ENCODE measurements at places on chromosomes 1 and 21.

- no peak for DNase-seq
Measured at GRCh38 chr1:156959925-156960324, 39.5 kb downstream of the LRRC71 start.

- no peak for DNase-seq
Measured at GRCh38 chr1:177830531-177831135, 139.2 kb downstream of the SEC16B start.

- no peak for DNase-seq
Measured at GRCh38 chr1:230219174-230220067, 152.4 kb downstream of the GALNT2 start.

- DNase-seq: no peak
Measured at GRCh38 chr1:173581383-173582079, 21.3 kb downstream of the SLC9C2 start.

- DNase-seq: no peak
Measured at GRCh38 chr1:220198186-220199005, 73.9 kb downstream of the RAB3GAP2 start.

- no peak for DNase-seq
Measured at GRCh38 chr1:109636201-109636952, 16.7 kb downstream of the AMPD2 start.

DNA sequence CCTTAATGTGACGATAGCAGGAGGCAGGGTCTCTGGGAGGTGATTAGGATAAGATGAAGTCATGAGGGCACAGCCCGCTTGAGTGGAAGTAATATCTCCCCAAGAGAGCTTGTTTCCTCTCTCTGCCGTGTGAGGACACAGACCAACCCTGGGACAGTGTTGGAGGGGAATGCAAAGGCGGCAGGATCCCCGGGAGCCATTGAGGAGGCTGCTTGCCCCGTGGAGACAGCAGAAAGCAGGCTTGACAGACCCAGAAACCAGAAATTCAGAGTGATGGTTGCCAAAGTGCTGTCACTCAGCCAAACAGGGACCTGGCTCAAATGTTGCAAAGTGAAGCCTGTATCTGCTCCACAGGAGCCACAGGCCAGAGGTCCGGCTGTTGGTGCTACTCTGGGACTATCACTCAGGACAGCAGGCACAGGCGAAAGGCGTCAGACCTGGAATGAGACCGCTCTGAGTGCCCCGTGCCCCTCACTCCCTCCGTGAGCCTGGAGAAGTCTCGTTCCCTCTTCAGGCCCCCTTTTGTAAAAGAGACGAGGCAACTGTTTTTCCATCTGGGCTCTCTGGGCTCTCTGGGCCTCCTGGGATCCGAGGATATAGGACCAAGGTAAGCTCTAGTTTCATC, 96.6 kb upstream of the VANGL1 start:
- no peak for DNase-seq

DNA sequence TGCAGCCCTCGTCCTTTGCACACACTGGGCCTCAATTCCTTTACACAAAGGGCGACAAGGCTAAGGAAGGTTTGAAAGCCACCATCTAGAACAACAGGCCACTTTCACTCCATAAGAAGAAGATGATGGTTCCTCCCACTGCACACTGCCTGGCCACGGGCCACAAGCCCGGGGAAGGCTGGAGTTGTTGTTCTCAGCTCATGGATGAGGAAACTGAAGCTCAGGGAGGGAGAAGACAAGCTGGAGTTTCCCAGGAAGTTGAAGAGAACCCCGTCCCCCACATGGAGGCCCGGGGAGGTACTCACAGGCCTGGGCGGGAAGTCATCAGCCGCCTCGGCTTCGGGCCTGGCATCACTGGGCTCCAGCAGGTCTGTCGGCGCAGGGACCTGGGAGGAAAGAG, 24.6 kb upstream of the DDOST start:
- DNase-seq: no peak

DNA sequence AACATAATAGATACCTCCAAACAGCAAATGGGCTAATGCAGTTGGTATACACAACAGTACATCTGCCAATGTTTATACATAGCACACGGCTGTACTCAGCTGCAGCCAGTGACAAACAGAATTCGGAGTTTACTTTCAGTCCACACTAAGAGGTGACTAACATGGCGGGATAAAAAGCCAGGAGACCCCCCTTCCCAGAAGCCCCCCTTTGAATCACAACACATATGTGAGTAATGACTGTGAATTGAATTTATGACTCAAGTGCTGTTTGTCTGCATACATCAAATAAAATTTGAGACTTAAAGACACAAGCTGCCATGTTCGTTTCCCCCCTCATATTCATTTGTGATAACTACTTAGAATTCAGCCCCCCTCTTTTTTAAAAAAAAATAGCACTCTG, 113.2 kb downstream of the RUNX1 start:
- no peak for DNase-seq

GRCh38 chr1:156080863-156081179, 1.4 kb downstream of the MEX3A start:
- no peak for DNase-seq

- no peak for DNase-seq
Measured at GRCh38 chr21:28167366-28167765, 825.3 kb downstream of the LTN1 start.

DNA sequence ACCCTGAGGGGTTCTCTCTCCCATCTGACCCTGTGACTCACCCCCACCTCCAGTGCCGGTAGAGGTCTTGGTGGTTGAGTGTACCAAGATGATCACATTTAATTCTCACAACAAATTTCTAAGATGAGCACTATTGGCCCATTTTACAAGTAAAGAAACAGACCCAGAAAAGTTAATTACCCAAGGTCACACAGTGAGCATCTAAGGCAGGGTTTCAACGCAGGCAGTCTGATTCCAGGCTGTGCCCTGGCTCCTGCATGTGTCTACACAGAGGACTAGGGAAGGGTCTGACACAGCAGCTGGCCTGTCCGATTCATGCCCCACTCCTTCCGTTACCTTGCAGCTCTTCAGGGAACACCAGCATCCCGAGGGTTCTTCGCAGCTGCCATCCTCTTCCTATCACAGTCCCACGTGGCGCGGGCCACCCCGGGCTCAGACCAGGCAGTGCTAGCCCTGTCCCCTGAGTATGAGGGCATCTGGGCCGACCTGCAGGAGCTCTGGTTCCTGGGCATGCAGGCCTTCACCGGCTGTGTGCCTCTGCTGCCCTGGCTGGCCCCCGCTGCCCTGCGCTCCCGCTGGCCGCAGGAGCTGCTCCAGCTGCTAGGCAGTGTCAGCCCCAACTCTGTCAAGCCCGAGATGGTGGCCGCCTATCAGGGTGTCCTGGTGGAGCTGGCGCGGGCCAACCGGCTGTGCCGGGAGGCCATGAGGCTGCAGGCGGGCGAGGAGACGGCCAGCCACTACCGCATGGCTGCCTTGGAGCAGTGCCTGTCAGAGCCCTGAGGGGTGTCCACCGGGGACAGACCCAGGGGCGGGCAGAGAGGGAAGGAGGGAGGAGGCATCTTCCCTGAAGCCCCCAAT, 7.5 kb downstream of the NCDN start:
- no peak for DNase-seq

- DNase-seq: no peak
Measured at GRCh38 chr1:3547055-3548005, 64.0 kb downstream of the MEGF6 start.

DNA sequence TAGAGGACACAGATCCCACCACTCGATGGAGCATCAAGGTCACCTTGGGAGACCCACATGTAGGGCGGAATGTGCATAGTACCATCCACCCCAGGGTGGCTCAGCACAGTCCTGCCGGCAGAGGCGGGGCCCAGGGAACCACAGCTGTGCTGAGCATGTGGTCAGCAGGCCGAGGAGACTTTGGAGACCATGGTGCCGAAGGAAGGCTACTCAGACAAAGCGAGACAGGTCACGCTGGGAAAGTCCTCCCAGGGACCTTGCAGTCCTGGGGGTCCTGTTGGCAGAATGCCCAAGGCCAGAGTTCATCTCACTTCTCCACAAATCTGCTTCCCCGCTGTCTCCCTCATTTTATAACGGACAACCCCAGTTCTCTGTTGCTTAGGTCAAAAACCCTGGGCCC, 22.5 kb downstream of the WNT3A start:
- no peak for DNase-seq

DNA sequence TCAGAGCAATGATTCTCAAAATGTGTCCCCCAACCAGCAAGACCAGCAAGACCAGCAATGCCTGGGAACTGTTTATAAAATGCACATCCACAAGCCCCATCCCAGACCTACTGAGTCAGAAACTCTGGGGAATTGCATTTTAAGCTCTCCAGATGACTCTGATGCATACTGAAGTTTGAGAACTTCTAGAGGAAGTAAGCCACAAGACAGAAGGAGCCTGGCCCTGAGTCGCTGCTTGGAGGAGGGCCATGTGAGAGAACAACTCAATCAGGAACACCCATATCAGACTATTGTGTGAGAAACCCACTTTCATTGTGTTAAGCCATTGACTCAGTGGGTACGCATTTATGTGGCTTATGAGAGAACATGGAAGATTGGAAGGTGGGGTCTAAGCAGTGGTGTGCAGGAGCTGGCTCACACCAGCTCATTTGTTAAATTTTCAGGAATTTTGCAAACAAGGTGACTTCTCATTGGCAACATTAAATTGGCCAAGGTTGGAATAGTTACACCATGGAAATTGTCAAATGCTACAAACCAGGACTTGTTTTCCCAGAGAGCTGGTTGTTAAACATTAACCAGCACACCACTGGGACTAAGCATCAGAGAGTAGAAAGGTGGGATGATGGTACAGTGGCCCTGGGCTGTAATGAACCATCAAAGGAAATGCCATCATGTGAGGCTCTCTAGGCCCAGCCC, 38.9 kb downstream of the ATP1A1 start:
- no peak for DNase-seq

DNA sequence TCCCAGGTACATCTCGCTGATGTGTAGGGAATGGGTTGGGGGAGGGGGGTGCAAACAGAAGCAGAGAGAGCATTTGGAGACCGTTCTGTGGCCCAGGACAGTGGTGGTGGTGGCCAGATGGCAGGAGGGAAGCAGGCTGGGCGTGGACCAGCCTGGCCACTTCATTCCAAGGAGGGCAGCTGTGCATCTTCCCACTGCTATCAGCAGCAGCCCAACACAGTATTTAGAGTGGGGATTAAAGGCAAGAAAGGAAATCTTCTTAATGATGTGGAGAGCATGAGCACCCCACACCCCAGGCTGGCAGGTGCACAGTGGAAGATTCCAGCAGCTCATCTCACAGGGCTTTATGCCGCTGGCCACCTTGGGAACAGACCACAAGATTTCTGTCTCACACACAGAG, 198.7 kb downstream of the NPHP4 start:
- DNase-seq: no peak

- DNase-seq: no peak
Measured at GRCh38 chr1:156095906-156096508, 13.7 kb upstream of the MEX3A start.

DNA sequence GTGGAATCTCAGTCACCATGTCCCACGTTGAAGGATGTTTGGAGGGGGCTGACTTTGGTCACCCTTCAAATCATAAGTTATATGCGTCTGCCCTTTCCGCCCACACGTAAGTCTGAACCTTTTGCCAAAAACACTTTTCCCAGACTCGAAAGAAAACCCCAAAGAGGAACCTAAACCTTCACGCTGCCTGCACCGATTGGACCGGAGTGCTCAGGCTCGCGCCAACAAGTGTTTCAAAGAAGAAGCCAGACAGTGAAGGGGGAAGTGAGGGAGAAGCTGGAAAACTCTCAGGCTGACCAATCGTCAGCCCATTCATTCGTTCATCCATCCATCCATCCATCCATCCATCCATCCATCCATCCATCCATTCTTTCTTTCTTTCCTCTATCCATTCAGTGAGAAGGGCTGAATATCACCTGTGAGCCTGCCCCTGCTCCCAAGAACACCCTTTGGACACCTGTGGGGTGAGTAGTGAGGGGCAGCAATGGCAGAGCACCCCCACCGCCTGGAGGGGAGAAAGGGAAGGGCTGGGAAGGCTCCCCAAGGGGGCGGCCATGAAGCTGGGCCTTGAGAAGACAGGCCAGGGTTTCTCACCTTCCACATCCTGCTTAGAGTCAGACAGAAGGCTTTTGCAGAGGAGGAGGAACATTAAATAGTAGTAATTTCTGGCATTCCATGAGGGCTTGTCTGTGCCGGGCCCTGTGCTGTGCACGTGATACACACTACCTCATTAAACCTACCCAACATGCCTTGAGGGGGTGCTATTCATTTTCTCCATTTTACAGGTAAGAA, 27.1 kb upstream of the RUNX3 start:
- DNase-seq: no peak

- no peak for DNase-seq
Measured at GRCh38 chr1:9691691-9692090, 40.2 kb downstream of the PIK3CD start.

DNA sequence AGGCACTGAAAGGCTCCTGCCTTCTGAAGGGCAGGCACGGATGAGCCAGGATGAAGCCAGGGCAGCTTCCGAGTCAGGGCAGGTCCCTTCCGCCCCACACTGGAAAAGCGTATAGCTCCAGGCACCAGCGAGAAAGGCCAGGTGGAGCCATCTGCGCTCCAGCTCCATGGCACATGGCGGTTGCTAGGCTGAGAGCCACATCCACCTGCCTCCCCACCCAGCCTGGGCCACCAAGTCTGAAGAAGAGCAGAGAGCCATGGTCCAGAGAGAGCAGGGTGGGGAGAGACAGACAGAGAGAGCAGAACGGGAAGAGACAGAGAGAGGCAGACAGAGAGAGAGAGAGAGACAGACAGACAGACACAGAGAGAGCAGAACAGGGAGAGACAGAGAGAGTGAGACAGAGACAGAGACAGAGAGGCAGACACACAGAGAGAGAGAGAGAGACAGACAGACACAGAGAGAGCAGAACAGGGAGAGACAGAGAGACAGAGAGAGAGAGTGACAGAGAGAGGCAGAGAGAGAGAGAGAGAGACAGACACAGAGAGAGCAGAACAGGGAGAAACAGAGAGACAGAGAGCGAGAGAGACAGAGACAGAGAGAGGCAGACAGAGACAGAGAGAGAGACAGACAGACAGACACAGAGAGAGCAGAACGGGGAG, 5.2 kb downstream of the FNDC10 start:
- DNase-seq: no peak

GRCh38 chr1:15139654-15140350, 13.7 kb upstream of the TMEM51 start:
- DNase-seq: no peak

GRCh38 chr1:5973771-5974170, 18.5 kb downstream of the NPHP4 start:
- DNase-seq: no peak

GRCh38 chr1:33602271-33602670, 129.8 kb downstream of the ZSCAN20 start:
- no peak for DNase-seq

DNA sequence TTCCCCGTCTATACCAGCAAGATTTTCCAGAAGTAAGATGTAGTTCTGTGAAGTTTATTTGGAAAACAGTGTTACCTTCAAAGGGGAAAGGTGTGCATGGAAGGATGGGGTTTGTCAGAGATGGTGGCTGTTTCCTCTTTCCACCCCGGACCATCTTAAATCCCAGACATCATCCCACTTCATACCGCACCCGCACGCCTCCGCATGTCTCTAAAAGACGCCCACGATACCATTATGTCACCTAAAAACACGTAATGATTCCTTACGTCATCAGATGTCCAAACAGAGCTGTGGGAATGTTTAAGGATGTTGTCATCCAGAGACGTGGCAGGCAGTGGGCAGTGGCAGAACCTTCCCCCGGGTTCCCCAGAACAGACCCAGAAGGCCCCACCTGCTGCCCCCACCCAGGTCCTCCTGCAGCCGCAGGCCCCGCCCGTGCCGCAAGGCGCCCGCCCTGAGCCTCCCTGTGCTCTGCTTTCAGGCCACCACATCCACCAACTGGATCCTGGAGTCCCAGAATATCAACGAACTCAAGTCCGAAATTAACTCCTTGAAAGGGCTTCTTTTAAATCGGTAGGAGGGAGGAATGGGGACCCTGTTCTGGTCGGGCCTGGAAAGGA, 152.2 kb downstream of the PEX14 start:
- DNase-seq: no peak

Data from non-pigmented ciliary epithelial cell (primary cell).